Liver (tissue), 10 donors: ENCODE measurements at places on chromosomes 2 and 18.

GRCh38 chr2:67922080-67922785 is 140.6 kb downstream of the C1D start:
- no peak for DNase-seq

- no peak for DNase-seq
Observed at GRCh38 chr18:56060967-56061541, 473.1 kb upstream of the TCF4 start.

GRCh38 chr2:149156971-149157740 is 118.7 kb downstream of the LYPD6B start:
- no peak for DNase-seq

DNA sequence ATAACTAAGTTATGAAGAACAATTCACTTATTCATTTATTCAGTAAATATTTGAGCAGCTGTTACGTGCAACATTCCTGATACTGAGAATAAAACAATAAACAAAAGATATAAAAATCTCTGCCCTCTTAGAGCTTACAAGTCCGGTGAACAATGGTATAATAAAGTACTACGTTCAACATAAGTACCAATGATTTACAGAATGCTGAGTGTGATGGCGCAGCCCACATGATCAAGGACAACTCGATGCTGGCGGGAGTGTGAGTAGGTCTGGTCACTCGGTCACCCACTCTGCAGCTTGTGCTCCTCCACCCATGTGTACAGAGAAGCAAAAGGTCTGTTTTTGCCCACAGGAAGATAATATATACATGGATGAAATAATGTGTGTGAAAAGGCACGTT is 254.3 kb downstream of the BCL11A start:
- no peak for DNase-seq

- DNase-seq, result no peak
Observed at GRCh38 chr2:63849381-63850203, 7.9 kb downstream of the UGP2 start.

DNA sequence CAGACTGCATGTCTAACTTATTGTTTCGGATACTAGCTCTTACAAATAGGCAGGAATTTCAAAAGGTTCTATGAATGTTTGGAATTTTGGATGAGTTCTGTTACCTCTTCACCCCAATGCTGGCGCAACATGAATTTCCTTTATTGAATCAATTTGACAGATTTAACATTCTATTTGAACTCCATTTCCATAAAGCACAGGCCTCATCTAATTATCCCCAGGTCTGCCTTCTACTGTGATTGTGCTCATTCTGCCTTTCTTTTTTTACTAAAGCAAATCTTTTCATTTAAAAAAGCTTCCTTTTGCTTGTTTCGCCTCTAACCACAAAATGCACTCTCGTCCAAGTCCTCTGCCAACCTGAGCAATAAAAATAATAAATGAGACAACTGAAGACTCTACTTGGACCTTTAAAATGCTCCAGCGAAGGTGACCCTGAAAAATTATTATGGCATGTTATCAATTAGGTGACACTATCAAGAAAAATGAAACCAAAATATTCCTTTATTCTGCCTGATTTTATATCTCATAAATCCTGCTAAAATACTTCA is 922.9 kb upstream of the FSHR start:
- DNase-seq, result no peak

- DNase-seq, result peak; percentile 59
Observed at GRCh38 chr2:238999291-238999741, 151.4 kb downstream of the TWIST2 start.

- no peak for DNase-seq
Observed at GRCh38 chr2:123513351-123513750, 511.7 kb upstream of the CNTNAP5 start.

GRCh38 chr2:64666810-64667438 is 13.2 kb upstream of the SERTAD2 start:
- no peak for DNase-seq
